ENCODE measurements at places on chromosomes 3 and 15.

DNA sequence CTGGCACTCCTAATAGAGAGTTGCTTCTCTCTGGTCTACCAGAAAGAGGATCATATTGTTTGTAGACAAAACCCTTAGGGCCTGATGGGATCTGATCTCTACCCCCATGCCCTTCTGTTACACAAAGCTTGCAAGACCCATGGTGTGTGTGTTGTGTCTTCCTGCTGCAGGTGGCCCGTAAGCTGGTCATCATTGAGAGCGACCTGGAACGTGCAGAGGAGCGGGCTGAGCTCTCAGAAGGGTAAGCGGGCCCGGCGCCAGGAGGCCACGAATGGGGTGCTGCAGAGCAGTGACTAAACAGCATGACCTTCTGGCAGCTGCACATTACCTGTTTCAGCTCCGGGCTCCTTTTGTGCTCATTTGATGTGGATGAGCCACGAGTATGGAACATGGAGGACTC lies 18.2 kb downstream of the TPM1 start:
- no peak for DNase-seq

DNA sequence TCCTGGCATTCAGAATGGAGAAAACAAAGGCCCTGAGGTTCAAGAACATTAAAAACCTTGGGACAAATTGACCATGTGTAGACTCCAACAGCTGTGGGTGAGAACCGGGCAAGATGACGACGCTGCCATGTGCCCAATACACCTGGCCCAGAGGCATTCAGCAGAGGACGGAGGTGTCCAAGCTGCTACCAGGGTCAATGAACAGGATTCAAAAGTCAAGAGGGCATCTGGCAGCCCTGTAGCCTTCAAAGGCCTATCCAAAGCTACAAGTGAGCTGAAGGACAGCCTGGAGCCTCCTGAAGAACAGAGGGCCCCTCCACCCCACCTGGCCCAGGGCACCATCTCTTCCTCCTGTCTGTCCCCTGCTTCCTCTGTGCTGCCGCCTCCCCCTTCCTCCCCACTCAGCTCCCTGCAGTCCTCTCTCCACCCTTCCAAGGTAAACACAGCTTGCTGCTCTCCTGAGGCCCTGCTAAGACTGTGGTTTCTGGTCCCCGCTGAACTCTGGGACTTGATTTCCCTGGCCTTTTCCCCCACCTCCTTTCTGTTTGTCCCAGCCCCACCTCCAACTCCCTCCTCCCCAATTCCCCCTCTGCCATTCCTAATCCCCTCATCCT lies 57.5 kb downstream of the HMCES start:
- no peak for DNase-seq

DNA sequence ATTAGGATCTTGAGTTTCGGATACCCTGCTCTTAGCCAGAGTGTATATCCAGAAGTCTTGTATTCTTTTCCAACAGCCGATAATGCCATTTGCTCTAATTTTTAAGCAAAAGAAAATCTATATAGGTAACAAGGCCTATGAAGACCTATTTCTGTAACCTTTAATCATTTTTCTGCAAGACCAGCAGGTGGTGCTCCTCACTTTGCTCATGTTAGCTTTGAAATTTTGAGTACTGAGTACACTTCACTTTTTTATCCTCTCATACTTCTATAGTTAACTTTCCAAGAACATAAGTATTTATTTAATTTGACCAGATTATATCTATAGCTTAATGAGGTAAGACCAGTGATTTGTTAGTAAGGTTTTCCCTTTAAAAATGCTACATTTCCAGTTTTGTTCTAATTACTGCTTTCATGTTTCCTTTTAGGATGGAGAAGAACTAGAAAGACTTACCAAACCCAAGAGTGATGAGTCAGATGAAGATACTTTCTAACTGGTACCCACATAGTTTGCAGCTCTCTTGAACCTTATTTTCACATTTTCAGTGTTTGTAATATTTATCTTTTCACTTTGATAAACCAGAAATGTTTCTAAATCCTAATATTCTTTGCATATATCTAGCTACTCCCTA lies 20.5 kb downstream of the SLC35A5 start:
- DNase-seq, result no peak

DNA sequence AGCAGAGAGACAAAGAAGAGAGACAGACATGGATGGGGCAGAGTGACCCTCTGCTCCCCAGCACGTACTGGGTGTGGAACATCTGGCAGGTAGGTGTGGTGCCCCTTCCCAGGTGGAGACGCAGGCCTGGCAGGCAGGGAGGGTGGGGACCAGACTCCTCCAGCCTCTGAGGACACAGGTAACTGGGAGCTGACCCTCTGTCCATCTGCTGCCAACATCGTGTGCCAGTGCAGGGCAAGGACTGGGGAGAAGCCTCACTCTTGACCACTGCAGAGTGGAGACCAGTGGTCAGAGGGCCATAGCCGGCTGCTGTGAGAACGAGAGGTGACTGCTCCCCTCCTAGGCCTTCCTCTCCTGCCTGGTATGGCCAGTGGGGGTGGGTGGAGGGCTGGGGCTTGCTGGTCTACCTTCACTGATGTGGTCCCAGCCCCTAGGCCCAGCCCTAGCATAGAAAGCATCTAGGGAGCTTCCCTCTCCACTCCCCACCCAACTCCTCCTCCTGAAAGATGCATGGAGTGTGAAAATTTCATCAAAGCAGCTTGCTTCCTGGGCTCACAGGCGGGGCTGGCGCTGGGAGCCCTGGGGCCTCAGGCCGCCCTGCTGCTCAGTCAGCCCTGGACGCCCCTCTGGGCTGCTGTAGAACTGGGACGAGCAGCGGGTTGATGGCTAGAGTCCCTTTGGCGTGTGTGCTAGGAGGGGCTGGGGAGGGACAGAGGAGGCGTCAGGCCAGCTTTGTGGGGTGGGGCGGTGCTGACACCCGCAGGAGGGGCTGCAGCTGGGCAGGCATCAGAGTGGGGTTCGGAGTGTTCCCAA lies 90.3 kb downstream of the PLXNA1 start:
- no peak for DNase-seq

GRCh38 chr3:28978092-28978491 lies 302.8 kb upstream of the RBMS3 start:
- DNase-seq, result no peak

GRCh38 chr3:59655418-59656015 lies 605.7 kb upstream of the CFAP20DC start:
- no peak for DNase-seq

DNA sequence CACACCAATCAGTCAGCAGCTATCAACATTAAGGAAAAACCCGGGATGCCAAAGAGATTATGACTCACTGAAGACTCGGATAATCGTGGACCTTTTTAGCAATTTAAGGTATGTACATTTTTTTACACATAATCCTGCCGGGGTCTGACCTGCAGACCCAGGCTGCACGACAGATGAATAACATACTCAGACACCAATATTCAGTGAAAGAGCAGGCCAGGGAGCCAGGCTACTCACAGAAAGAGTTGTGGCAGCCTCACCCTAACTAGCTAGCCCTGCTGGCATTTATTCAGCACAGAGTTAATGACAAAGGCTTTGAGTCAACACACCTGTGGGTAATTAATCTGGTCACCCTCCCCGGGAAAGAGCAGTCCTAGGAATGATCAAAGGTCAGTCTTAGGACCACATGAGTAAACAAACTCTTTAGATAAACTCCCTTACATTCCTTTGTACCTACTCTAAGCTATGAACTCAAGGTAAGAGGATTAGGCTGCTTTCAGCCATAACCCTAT lies 727.5 kb downstream of the TBL1XR1 start:
- no peak for DNase-seq

GRCh38 chr15:24763891-24764290 lies 88.3 kb downstream of the NPAP1 start:
- DNase-seq, result no peak
